ENCODE measurements at places on chromosomes 3 and 15.

DNA sequence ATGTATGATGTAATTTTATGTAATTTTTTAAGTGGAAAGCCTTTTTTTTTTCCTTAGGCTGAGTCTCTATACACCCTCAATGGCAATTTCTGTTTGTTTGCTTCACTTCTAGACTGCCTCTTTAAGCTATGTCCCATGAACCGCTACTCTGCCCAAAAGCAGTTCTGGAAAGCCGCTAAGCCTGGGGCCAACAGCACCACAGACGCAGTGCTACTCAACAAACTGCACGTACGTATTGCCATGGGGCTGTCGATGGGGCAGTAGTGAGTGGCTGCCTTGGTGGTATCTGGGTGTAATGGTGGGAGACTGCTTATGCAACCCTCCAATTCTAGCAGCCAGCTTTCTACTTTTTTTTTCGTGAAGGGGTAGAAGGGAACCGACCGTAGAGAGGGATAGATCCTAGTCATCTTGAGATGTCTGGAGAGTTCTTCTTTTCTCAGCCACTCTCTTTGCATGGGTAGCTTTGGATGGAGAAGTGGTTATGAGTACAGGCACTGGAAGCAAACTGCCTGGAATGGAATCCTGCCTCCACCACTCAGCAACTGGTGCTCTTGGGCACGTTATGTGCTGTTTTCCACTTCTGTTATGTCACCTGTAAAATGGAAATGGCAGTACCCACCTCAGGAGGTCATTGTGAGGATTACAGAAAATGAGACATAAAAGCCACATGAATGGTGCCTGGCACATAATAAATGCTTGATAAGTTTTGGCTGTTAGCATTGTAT lies 134.7 kb downstream of the ITPR1 start:
- no peak for DNase-seq

DNA sequence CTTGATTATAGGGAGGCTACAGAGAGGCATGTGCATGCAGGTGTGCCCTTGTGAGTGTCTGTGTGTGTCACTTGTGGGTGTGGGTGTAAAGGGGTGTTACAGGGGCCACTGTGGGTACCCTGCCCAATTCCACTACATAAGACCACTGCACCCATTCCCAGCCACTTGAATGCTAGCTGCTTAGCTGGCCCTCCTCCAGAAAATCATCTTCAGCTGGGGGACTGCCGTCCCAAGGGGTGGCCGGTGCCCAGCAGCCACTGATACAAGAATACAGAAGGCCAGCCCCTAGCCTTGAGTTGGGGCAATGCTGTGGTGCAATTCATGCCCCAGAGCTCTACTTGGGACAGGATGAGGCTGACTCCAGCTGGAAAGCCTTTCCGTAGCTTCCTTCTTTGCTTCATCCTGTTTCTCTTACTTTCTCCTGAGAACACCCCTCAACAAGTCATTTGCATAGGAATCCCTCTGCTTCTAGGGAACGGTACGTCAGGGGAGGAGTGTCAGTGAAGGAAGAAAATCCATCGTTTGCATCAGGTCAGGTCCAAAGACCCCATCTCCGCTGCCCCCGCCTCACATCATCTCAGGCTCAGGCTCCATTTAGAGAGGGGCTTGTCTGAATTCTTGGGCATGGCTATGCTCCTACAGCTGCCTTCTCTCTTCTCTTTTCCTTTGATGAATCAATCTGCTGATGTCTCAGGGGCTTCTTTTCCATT lies 72.0 kb downstream of the SCN5A start:
- no peak for DNase-seq

- no peak for DNase-seq
Observed at GRCh38 chr15:44673639-44674038, 10.2 kb upstream of the SPG11 start.

- DNase-seq: peak; percentile 86
Observed at GRCh38 chr3:152241142-152242017, 27.3 kb upstream of the MBNL1 start.

- peak; percentile 29 for DNase-seq
Observed at GRCh38 chr15:64092864-64093626, 593 bp downstream of the CIAO2A start.

GRCh38 chr3:134361162-134361835 lies 12.9 kb downstream of the AMOTL2 start:
- no peak for DNase-seq

- DNase-seq: no peak
Observed at GRCh38 chr3:122536632-122537001, 21.9 kb upstream of the KPNA1 start.

- peak; percentile 35 for DNase-seq
Observed at GRCh38 chr15:73972984-73973682, 19.0 kb downstream of the STOML1 start.

GRCh38 chr3:113278599-113278955 lies 67.2 kb downstream of the BOC start:
- DNase-seq: no peak

Data from GF-D8 (cell line).